ENCODE measurements at places on chromosomes 3 and 15.
A peak's percentile ranks its signal among the peaks of the same experiment; 100 is the strongest.

DNA sequence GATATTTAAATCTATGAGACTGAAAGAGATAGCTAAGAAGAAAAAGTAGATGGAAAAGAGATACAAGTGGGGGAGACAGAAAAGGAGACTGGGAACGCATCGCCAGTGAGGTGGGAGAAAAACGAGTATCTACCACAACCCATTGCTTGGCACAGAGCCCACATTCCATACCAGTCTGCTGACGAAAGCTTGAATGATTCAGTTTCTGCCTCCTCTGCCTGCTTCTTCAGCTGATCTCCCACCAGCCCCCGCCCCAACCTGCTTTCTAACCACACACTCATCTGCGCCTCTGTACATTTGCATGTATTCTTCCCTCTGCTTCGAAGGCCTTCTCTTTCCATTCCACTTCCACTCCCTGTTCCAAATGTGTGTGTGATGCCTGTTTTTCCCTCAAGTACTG, 188.1 kb downstream of the USP13 start:
- DNase-seq, result peak; percentile 12

- DNase-seq, result no peak
Observed at GRCh38 chr3:134536781-134537180, 50.9 kb downstream of the CEP63 start.

GRCh38 chr15:40930430-40931299, 1.5 kb downstream of the DLL4 start:
- DNase-seq, result no peak

DNA sequence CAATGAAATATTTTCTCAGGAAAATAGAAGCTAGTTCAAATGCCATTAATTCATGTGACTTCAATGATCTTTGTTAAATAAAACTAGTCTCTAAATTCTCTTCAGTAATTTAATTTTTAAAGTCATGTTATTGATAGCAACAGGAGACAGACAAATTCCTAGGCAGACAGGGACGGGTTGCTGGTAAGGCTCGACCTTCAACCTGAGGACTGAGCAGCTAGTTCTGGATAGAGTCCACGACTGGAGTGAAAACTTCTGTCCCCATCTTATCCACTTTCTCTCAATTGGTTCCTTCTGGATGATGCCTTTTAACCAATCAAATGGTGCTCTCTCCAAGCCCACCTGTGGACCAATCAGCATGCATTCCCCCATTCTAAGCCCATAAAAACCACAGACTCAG, 43.8 kb upstream of the C2CD4B start:
- no peak for DNase-seq

GRCh38 chr3:17969985-17970568, 227.6 kb upstream of the TBC1D5 start:
- DNase-seq, result no peak

DNA sequence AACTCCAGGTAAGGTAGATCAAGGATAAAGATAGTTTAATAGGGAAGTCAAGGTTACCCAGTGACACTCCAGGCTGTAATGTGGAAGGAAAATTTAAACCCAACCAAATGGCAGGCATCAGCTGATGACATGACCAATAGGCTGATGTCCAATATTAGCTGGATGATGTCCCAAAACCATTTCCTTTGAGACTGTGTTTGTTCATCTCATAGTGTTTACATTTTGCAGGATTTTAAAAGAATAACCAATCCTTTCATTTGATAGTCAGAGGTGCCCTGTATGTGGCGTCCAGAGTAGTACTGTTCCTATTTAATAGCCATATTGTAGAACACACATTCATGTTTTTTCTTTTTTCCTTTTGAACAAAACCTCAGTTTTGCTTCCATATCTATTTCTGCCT, 23.3 kb upstream of the TMEM158 start:
- DNase-seq, result no peak

- DNase-seq, result no peak
Observed at GRCh38 chr15:44971036-44971435, 14.5 kb downstream of the TERB2 start.

- peak; percentile 93 for DNase-seq
Observed at GRCh38 chr3:120780977-120781376, 38.4 kb downstream of the GTF2E1 start.

- DNase-seq, result no peak
Observed at GRCh38 chr15:69718916-69719315, 266.3 kb downstream of the RPLP1 start.

GRCh38 chr15:44296625-44297524, 8.4 kb downstream of the GOLM2 start:
- DNase-seq, result peak; percentile 45

DNA sequence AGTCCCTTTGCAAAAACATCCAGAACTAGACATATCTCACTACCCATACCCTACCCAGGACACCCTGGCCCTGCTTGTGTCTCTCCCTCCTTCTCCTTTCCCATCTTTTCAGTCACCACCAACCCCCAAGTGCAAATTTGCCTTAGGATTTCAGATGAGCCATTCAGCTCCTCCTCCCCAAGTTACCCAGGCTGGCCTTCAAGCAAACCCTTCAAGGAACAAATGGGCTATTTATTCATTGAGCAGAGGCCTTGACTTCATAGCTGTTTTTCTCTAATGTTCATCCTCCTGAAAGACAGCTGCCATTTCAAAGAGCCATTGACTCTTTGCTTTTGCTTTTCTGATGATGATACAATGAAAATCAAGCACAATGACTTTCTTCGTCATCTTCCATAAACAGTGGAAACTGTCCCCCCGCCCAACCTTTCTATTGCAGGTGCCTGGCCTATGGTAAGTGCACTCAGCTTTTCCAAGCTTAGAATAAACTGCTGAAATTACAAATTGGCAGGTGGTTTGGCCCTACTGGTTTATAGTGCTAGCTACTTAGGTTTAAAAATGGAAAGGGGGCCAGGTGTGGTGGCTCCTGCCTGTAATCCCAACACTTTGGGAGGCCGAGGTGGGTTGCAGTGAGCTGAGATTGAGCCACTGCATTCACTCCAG, 26.1 kb upstream of the KLHL6 start:
- DNase-seq, result no peak

DNA sequence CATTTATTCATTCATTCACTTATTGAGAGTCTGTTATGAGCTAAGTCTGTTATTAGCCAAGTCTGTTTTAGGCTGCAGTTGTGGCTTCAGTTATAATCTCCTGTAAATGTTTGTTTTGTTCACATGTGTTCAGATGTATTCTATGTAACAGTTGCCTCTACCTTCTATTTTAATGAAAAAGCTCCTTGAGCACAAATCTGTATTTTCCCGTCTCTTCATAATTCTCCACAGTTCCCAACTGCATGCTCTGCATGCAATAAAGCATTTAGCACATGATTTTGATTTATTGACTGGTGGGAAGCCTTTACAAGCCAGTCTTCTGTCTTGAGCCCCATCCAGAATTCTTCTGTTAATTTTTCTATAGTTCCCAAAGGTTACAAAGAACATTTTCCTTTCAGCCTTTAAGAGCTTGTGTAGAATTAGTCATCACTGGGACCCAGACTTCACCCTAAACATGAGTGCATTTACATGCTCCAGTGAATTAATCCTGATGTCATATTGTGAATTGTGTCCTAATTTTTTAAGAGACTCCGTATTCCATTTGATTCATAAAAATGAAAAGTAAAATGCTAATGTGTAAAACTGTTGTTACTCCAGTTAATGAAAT, 122.3 kb upstream of the NR2E3 start:
- no peak for DNase-seq

DNA sequence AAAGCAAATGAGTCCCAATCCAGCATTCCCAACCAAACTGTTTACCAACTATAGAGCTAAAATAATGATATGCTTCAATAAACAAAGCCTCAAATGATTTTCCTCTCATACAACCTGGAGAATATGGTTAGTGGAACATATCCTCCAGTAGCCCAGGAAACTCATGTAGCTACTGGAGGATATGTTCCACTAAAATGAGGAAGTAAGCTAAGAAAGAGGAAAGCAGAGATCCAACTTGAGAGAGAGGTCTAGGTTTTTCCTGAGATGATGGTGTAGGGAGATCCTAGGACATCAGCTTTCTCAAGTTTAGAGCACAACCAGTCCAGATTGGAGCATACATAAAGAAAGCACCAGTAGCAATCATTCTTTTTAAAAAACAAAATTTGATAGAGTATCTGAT, 44.6 kb upstream of the SLC4A7 start:
- DNase-seq, result no peak
